Renal pelvis (tissue), 12 donors: ENCODE measurements at places on chromosomes 7 and 10. TPM values are rescaled to one million over a fixed set of nuclear protein-coding genes. Genes with fewer than 3 reads are reported as not detected.

The GNGT1 gene
- polyA plus RNA-seq = 0.17 TPM

The SLC18A3 gene
- polyA plus RNA-seq = not detected

The FAM25C gene
- polyA plus RNA-seq = not detected

The STK31 gene
- 0.41 TPM for polyA plus RNA-seq

The PLAC9 gene
- 31.7 TPM for polyA plus RNA-seq

The SNX8 gene
- polyA plus RNA-seq = 44.3 TPM

DNA sequence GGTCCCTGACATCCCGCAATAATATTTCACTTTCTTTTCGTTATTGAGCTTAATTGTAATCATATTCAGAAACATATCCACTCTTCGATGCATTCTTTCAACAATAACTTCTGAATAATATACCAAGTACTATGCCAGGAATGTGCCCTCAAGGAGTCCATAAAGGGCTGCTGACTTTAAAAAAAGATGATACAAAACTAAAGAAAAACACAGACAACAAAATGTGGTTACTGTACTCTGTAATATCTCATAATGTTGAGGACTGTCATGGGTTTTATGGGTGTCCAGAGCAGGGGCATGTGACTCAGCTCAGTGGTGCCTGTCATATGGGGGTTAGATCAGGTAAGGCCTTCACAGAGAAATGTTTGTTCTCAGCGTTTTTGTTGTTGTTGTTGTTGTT lies 73.7 kb downstream of the ARL4A start:
- DNase-seq = no peak

DNA sequence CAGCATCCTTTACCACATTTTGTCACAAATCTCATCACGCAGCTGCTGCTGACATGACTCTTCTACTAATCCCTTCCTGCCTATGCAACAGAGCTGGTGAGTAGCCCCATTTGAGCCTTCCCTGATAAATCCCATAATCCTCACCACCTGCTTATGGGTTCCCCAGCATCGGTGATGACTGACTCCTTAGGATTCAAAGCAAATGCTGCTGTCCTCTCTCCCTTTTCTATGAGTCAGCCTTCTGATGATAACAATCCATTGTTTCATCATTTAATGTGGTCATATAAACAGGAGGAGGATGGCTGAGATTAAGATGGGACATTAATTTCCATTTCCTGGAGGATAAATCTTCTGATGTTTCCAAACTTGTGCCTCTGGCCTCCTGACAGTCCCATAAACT lies 73.4 kb downstream of the SORCS1 start:
- peak; percentile 11 for DNase-seq

GRCh38 chr7:24510759-24511158 lies 62.5 kb upstream of the PALS2 start:
- DNase-seq = no peak

DNA sequence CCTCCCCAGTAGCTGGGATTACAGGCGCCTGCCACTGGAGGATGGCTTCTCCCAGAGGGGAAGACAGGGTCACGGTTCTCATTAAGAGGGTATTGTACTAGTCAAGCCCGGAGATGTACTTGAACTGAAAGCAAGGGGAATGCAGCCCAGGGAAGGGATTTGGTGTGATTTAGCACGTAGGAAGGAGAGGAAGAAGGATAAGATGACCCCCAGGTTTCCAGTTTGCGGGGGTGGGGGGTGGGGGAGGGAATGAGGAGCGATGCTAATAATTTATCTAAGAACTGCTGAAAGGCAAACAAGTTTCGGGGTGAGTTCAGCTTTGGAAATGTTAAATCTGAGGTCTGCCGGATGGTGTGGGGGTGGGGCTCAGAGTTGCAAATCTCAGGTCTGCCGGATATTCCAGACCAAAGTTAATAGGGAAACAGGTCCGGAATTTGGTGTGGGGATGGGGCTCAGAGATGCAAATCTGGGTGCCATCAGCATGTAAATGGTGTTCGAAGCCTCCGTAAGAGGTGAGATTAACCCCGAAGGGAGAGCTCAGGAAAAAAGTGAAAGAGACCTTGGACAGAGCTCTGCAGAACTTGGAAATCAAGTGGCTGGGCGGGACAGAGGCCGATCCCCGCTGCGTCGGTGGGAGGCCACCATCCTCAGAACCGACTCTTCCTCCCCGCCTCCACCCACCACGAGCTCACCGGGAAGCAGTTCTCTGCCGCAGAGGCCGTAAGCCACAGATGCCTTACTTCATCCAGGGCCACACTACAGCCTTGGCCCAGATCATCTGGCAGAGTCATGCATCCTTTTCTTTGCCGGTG lies 1.6 kb upstream of the SEPHS1 start:
- peak; percentile 61 for DNase-seq

DNA sequence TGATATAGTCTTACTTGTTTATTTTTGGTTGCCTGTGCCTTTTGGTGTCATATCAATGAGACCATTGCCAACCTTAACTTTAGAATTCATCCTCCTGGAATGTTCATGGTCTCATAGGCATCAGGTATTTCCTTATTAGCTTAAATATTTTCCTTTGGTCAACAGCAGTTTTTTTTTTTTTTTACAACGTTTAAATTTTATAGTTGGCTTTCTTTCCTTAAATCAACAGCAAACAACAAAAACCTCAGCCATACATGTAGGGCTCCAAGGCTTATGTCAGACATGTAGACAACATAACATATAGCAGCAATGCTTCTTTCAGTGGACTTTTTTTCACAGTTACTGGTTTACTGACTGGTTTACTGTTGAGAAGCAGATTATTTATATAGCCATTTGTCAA lies 22.7 kb downstream of the ENTPD7 start:
- no peak for DNase-seq

GRCh38 chr10:110898391-110898790 lies 20.6 kb downstream of the BBIP1 start:
- DNase-seq = no peak

DNA sequence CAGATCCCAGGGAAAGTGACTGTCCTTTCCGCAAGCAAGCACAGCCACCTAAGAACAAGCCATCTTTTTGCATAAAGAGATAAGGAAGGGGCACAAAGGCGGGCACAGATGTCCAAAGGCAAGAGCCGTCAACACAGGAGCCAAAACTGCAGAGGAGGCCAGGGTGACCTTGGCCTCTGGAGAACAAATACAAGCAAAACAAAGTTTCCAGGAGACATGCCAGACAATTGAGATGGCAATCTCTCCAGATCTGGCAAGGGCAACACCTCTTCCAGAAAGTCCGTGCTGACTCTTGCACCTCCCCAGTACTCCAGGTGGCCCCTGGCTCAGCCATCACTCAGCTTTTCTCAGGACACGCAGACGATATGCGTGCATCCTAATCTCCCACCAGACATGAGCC lies 58.2 kb downstream of the TEX36 start:
- no peak for DNase-seq

- DNase-seq = no peak
Observed at GRCh38 chr10:18109341-18109870, 30.8 kb upstream of the CACNB2 start.

- DNase-seq = no peak
Observed at GRCh38 chr7:82676777-82677463, 233.3 kb upstream of the CACNA2D1 start.

- no peak for DNase-seq
Observed at GRCh38 chr10:72315611-72316385, 38.9 kb downstream of the DNAJB12 start.

DNA sequence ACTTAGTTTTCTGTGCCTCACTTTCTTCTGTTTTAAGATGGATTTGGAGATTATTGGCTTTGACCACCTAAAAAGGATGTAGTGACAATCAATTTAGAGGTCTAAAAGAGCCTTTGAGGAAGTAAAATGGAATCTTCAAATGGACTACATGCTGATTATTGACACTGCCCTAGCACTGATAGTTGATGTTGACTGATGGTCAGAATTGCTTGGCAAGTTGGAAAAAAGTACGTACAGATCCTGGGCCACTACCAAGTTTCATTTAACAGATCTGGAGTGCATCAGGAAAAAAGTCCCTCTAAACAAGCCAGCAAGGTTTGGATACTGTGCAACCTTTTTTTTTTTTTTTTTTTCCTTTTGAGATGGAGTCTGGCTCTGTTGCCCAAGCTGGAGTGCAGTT lies 81.1 kb downstream of the TCF7L2 start:
- DNase-seq = no peak

- peak; percentile 46 for DNase-seq
Observed at GRCh38 chr10:124296121-124296812, 122.5 kb downstream of the OAT start.

GRCh38 chr7:45198986-45199385 lies 41.4 kb downstream of the RAMP3 start:
- no peak for DNase-seq

GRCh38 chr10:17453373-17454091 lies 863 bp downstream of the ST8SIA6 start:
- DNase-seq = no peak

DNA sequence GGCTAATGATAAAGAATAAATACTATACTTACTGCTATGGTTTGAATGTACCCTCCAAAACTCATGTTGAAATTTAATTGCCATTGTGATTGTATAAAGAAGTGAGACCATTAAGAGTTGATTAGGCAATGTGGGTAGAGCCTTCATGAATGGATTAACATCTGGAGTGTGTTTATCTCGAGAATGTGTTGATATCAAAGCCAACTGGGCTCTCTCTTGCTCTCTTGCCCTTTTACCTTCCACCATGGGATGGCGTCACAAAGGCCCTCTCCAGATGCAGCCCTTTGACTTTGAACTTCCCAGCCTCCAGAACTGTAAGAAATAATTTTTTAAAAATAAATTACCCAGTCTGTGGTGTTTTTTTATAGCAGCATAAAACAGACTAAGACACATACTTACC lies 50.1 kb upstream of the GHITM start:
- no peak for DNase-seq

GRCh38 chr10:75540357-75540966 lies 109.0 kb downstream of the LRMDA start:
- no peak for DNase-seq

GRCh38 chr10:33859319-33860022 lies 525.0 kb upstream of the NRP1 start:
- no peak for DNase-seq

DNA sequence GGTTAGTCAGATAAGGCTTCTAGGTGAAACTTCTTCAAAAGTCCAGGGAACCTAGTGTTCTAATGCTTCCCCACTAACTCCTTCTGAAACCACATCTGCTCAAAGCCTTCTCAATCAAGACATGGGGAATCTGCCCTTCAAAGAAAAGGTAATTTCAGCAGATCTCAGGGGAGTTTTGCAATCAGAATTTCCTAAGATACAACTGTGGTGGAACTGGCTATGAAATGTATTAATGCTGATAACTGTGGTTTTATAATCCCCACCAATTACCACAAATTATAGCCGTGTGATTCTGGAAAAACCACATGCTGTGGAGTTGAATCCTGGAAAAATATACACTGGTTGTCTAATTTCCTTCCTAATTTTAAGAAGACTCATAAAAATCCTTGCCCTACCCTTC lies 233.8 kb downstream of the SORCS1 start:
- DNase-seq = no peak

DNA sequence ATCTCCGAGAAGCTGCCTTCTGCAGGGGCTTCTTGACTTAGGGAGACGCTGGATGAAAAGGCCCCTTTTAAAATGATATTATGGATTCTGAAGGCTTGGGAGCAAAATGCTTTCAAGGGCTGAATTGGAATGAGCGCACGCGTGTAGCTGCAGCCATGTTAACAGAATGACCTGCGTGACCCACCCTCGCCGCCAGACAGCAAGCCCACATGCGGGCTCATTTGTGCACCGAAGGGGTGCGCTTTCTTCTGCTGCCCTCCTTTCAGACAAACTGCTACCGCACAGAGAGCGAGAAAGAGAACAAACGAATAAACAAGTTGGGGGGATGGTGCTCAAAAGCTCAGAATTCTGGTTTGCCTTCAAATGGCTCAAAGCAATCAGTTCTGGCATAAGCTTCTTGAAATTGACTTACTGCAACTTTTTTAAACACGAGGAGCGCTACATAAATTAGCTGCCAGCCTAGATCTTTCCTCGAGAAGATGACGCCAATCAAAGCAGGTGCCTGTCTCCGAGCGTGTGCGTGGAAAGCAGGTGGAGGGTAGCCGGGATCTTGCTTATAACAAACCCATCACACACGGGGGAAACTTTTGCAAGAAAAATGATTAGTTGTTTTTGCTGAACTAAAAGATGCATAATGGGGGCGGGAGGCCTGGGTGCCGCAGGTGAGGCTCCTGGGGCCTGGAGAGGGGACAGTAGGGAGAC lies 268.4 kb downstream of the MAD1L1 start:
- DNase-seq = no peak

DNA sequence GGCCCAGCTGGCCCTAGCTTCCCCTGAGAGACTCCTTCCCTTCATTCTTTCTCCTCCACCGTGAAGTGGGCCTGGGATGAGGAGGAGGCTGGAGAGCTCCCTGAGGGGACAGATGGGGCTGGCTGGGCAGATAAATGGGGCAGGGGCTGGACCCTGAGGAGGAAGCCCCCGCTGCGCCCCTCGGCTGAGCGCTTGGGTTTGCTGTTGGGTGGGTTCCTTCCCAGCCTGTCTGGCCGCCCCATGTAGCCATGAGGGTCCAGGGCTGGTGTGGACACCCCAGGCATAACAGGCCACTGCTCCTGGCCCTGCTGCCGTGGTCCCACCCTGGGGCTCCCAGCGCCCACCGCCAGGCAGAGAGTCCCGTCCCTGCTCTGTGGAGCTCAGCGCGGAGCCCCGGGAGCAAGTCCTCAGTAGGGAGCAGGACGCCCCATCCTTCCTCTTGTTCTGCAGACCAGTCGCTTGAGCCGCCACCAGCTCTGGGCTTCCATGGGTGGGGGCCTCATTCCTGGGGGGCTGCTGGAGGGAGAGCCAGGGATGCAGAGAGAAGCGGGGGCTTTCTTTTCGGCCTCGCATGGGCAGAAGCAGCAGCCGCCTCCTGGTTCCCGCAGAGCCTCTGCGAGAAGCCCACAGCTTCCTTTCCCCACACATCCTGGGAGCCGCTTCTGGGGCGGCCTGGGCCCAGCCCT lies 266.4 kb upstream of the TCERG1L start:
- DNase-seq = no peak

DNA sequence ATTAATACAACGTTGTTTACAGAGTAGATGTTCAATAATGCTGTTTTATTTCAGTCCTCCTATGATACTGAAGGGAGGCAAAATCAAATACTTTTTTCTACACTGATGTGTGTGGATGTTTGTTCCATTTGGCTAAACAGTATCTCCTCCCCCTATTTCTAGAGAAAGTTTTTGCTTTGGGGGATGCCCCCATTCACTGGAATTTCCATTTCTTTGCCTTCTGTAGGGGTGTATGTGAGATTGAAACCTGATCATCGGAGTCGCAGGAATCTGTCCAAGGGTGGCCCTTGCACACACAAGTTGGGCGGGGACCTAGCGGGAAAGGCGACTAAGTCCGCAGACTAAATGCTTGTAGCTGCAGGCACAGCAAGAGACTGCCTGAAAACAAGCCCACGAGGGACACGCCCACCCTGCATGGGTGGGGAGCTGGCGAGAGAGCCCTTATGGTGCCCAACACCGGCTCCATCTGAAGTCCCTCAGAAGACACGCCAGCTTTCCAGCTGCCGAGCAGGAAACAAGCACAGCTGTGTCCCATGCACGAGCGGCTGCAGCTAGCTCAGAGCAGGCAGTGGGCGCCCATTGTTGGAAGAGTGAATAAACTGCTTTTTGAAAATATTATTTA lies 58.0 kb downstream of the ESYT2 start:
- no peak for DNase-seq

DNA sequence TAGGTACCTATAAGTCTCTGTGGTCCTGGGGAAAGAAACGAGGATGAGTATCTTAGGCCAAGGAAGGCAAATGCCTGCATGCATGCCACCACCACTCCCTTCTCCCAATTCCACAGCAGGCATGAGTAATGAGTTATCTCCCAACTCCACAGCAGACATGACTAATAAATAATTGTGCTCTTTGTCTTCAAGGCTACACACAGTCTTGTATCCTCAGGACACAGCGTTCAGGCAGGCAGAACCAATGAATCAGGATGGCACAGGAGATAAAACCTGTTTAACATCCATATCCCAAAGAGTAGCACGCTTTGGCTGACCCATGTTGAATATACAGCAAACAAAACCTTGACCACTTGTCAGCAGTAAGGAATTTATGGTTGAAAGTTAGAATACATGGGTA lies 229.7 kb upstream of the NFE2L3 start:
- no peak for DNase-seq
